ENCODE measurements at places on chromosomes 6 and 20.

GRCh38 chr20:20233041-20233514, 134.8 kb upstream of the INSM1 start:
- no peak for DNase-seq

DNA sequence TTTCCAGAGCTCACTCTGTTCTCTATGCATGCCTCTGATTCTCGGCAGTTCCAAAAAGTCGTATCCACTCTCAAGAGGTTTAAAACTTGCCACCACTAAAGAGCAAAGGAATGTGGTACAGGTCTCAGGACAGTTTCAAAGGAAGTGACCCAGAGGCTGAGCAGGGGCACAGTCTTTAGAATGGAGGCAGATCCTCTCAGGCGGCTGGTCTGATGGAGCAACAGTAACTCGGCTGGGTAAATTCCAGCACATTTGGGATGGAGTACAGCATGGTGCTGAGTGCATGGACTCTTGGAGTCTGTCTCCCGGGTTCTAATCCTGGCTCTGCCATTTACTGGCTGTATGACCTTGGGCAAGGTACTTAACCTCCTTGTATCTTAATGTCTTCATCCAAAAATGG, 88.1 kb upstream of the BACH2 start:
- DNase-seq: no peak

DNA sequence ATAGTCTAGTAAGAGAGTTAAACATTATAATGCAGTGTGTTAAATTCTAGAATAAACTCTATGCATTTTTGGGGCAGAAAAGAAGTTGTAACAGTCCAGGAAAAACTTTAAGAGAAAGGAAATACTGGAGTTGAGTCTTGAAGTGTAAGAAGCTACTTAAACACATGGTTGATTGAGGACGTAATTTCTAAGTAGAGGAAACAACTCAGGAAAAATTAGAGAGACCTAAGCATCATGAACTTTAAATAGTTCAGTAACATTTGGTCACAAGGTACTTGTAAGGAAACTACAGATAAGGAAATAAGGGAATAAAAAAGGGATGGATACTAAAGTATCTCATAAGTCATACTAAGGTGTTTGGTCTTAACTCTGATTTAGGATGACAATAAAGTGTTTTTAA, 4.7 kb upstream of the TRDN start:
- no peak for DNase-seq

GRCh38 chr6:149974825-149975224, 11.1 kb downstream of the ULBP1 start:
- DNase-seq: no peak

DNA sequence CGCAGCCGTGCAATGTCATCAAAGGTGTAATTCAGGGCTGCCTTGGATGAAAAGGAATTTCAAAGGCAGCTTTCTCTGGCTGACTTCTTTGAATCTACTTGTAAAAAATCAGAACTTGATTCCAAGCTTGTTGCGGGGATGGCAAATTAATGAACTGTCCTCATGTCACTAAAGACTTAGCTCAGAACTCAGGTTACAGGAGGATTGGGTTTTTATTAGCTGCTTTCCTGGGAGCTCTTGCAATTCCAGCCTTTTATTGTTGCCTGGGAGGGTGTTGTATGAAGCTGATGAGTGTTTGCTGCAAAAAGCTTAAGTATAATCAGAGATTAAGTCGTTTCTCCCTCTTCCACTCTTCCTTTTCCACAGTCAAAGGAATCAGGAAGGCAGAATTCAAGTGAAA, 113.0 kb upstream of the CDH4 start:
- no peak for DNase-seq
